Activated T-helper 1 cell treated with Interleukin-2 at 50 U/mL for 16 hours (primary cell): ENCODE measurements at places on chromosomes 12 and 14.

GRCh38 chr12:4862809-4863208 lies 46.9 kb upstream of the KCNA1 start:
- no peak for DNase-seq

- no peak for DNase-seq
These were observed 8.6 kb upstream of the ANKRD9 start for GRCh38 chr14:102518063-102518648.

DNA sequence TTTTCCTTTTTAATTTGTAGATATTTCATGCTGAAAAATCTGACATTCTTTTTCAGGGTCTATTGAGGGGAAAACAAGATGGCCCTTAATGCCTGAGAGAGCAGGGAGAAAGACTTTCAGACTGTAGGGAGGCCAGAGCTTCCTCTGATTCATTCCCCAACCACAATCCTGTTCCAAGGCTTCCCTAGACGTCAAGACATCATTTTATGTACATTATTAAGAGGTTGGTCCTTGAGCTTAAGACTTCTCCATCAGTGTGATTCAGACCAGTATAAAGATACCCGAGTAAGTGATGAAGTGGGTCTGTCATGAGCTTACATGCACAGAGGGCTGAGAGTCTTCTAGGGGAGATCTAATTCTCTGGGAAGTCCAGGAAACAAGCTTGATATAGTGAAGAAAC lies 57.3 kb downstream of the AVPR1A start:
- no peak for DNase-seq

- DNase-seq = no peak
These were observed 140.9 kb upstream of the SRRM4 start for GRCh38 chr12:118840399-118840798.

GRCh38 chr12:88144546-88145468 lies 2.7 kb downstream of the TMTC3 start:
- DNase-seq = no peak

DNA sequence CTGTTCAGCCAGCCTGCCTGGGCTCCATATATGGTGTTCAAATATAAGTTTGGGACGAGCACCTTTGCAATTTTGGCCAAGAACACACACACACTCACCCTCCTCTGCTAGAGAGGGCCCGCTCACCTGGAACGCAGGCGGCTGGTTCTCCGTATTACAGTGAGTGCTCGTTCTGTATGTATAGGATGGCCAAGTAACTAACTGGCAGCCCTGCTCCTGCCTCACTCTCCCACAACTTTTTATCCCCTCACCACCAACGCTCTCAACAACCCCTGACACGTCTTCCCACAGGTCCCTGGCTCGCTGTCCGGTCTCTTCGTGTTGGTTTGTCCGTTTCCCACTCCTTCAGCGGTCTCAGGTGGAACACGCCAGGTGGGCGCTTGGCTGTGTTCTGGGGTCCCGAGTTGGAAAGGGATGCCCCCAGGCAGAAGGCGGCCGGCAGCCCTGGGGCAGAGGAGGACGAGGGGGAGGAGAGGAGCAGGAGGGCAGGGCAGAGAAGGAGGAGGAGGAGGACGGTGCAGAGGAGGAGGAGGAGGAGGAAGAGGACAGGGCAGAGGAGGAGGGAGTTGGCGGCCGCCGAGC lies 398 bp upstream of the MSRB3 start:
- DNase-seq = no peak

DNA sequence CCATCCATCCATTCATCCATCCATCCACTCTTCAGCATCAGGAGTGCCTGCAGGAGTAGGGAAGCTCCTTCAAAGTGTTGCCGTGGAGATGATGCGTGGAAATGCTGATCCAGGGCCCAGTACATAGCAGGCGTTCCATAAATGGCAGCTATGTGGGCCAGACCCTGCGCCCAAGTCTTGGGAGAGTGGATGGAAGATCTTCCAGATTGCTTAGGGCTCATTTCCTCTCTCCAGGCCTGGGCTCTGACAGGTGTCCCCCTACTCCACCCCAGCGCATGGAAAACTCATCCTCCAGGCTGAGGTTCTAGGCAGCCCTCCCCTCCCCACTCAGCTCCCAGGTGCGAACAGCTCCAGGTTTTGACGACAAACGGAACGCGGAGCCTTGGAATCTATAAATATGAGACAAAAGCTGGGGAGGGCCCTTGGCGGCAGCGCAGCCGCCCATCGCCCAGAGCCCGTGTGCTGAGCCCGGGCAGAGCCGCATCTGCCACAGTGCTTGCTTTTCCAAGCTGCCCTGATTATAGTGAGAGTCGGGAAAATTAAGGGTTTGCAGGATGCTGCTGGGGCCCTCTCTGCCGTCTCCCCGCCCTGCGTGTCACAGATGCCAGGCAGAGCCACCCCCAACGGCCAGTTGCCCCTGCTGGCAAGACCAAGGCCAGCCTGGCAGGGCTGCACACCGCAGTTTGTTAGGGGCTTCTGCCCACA lies 1.6 kb downstream of the BEGAIN start:
- no peak for DNase-seq

DNA sequence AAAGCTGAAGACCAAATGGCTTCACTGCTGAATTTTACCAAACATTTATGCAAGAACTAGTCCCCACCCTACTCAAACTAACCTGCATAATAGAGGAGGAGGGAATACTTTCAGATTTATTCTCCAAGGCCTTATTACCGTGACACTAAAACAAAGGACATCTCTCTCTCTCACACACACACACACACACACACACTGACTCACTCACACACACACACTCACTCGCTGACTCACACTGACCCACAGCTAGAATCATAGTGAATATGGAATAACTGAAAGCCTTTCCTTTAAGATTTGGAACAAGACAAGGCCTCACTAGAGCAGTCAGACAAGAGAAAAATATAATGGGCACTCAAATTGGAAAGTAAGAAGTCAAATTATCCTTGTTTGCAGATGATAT lies 1014.1 kb downstream of the TMTC2 start:
- no peak for DNase-seq

DNA sequence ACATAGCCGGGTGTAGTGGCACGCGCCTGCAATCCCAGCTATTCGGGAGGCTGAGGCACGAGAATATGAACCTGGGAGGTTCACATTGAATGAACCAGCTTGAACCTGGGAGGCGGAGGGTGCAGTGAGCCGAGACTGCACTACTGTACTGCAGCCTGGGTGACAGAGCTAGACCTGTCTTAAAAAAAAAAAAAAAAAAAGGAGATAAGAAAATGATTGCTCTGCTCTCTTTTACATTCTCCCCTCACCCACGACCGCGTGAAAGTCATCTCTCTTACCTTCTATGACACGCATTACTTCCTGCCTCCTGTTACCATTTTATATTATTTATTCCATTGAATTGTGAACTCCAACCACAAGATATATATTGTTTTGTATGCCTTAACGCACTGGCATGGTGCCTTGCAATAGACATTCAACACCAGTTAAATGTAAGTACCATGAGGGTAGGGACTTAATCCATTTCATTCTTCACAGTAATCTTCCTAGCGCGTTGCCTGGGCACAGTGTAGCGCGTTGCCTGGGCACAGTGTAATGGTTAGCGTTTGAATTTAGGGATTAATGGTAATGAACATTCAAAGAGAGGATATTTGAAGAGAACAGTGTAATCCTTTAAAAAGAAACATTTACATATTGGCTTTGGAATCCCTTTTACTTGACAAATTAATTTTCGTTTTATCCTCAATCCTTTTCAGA lies 2.7 kb downstream of the RAP1B start:
- DNase-seq = peak; percentile 7

- no peak for DNase-seq
These were observed 1.6 kb downstream of the C12orf42 start for GRCh38 chr12:103494051-103494733.

- no peak for DNase-seq
These were observed 15.4 kb downstream of the GALNT16 start for GRCh38 chr14:69275331-69275730.

DNA sequence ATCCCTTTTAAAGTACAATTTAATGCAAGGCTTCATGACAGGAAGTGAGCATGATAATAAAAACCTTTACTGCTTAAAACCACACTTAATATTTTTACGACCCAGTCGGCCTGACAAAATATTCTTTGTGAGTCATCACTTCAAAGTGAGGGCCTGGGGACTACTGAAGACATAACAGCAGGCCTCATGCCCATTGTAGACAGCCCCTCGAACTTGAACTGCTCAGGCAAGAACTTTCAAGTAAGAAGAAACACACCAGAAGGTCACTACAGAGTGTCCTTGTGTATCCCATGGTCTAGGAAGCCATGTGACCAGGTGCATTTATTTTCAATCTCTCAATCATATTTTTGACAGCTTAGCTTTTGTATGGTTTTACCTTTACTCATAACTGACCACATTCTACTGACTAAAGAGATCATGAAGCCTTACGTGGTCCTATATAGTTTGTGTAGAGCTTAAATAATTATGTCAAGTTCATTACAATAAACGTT lies 61.4 kb upstream of the MANSC4 start:
- DNase-seq = no peak

DNA sequence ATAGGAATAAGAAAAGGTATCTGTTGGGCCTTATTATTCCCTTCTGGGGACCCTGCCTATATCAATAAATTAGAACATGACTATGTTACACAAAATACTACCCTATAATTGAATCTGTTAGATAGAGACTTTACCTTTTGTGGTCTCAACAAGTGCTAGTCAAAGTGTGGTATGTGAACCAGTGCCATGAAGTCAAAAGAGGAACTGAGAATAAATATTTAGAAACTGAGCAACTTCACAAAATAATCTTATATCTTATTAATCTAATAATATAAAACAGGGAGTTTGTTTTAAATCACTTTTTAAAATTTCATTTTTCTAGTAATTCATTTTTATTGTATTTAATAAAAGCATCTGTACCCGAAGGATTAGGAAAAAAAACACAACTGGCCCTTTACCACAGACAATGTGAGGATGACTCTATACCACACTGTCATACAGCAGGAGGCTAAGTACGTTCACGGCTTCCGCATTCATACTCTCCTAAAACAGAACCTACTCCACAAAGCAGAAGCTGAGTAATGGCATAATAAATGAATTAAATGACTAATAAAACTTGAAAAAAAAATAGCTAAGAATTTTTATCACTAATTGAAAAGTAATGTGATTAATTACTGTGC lies 42.1 kb downstream of the SEC23A start:
- DNase-seq = no peak

GRCh38 chr14:36346052-36346451 lies 25.6 kb upstream of the MBIP start:
- DNase-seq = no peak

DNA sequence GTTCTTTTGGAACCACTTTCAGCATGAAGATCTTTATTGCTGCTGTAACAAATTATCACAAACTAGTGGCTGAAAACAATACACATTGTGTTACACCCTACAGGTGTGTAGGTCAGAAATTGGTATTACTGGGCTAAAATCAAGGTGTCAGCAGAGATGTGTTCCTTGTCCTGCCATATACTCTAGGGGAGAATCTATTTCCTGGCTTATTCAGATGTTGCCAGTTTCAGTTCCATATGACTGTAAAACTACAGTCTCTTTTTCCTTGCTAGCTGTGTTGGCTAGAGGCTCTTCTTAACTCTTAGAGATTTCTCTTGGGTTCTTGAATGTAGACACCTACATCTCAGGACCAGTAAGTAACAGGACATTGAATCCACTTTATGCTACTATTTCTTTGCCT lies 215.6 kb upstream of the PPFIA2 start:
- no peak for DNase-seq
